ENCODE measurements at places on chromosomes 12 and 14. TPM values are rescaled to one million over a fixed set of nuclear protein-coding genes. Genes with fewer than 3 reads are reported as not detected.
A peak's percentile ranks its signal among the peaks of the same experiment; 100 is the strongest.

GRCh38 chr14:79278798-79279644 lies 932.3 kb downstream of the DIO2 start:
- DNase-seq, result peak; percentile 79

Gene OTUB2
- total RNA-seq, result 1.1 TPM

GRCh38 chr12:57027805-57028153 lies 11.4 kb upstream of the TAC3 start:
- DNase-seq, result no peak

Gene PROX2
- not detected for total RNA-seq

- no peak for DNase-seq
These were observed 85.4 kb downstream of the C12orf50 start for GRCh38 chr12:87943762-87944161.

Gene KANSL2
- total RNA-seq, result 8.2 TPM

DNA sequence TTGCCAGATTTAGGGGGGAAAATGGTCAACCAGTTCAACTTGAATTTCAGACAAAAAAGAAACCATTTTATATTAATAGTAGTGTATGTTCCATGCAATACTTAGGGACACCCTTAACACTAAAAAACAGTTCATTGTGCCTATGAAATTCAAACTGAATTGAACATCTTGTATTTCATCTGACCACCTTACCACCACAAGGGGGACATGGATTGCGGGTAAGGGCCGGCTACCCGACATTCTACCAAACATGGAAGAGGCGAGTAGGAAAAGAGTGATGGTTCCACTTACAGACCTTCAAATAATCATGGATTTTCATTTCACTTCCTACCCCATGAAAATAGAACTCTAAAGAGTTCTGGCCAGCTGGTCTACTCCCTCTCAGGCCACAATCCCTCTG lies 10.3 kb upstream of the STK38L start:
- no peak for DNase-seq
